Stimulated activated CD4-positive, alpha-beta T cell treated with anti-CD3 and anti-CD28 coated beads, Interleukin-1b, Interleukin-23, amount 100 ng/mL, for 1 hour (primary cell): ENCODE measurements at places on chromosomes 7 and 10.

- DNase-seq = peak; percentile 55
Measured at GRCh38 chr10:87093632-87094372, 841 bp downstream of the GLUD1 start.

GRCh38 chr10:128835361-128835760 is 631.7 kb upstream of the MGMT start:
- DNase-seq = no peak

- no peak for DNase-seq
Measured at GRCh38 chr10:132571650-132572544, 34.3 kb downstream of the INPP5A start.

GRCh38 chr10:50536617-50537240 is 87.0 kb downstream of the SGMS1 start:
- DNase-seq = no peak

GRCh38 chr7:68256295-68256694 is 1259.7 kb downstream of the TYW1 start:
- no peak for DNase-seq

DNA sequence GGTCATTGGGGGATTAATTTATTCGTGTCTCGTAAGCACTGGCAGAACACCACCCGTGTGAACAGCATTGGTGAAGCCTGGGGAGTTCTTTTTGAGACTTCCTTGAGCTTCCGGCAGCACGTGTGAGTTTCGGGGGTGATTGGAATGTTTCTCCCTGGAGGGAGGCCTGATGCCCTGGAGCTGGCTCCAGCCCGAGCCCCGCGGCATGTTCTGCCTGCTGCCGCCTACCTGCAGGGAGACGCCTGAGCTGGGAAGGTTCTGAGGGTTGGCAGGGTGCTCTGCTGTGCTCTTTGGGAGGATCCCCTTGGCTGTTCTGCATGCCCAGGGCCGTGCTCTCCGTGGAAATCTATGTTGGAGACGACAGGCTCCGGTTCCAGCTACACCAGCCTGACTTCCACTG is 159.3 kb downstream of the MGMT start:
- DNase-seq = no peak

DNA sequence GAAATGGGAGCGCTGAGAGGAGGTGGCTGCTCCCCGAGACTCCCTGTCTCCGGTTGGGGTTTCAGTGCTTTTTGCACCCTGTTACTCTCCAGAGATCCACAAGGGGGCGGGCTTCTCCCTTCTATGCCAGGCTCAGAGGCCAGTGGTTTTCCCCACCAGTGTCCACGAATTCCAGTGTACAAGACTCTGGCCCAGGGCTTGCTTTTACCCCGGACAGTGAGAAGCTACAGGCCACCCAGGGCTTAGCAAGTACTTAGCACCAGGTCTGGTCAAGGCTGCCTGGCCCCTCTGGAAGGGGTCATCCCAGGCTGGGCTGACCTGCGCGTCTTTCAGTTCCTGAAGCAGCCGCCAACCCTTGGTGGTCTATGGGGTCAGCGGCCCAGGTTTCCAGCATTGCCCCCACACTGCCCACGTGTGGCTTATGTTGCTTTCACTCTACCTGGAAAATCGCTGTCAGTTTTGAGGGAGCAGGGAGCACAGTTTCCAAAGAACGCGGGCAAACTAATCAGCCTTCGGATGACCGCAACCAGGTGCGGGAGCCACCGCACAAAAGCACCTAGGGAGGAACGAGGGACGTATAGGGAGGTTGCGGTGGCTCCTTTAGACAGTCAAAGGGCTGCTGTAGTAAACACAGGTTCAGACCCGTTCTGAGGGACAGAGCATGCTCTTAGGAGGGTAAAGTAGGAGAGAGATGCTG is 6.8 kb downstream of the CYP26A1 start:
- DNase-seq = peak; percentile 12

GRCh38 chr10:28684986-28685580 is 7.8 kb downstream of the BAMBI start:
- DNase-seq = no peak
